ENCODE measurements at places on chromosomes 6 and 20. TPM values are rescaled to one million over a fixed set of nuclear protein-coding genes. Genes with fewer than 3 reads are reported as not detected.

GRCh38 chr6:122789182-122790027 is at the start of gene SMPDL3A:
Gene SMPDL3A (plus strand): TSS chr6:122789258. CDS start chr6:122789347, 89 bp downstream.
- peaks cover 52% of the 10 kb centered on the region for H3K27me3 ChIP-seq
- H3K4me3 ChIP-seq = peak within 1 kb of the TSS; percentile 75
- DNase-seq = peak; percentile 81
- no peaks in the 10 kb centered on the region for H3K36me3 ChIP-seq

- peak overlapping the region; percentile 82 for H3K27ac ChIP-seq
- H3K27me3 ChIP-seq = no peaks in the 10 kb centered on the region
- H3K4me1 ChIP-seq = peaks cover 13% of the 10 kb centered on the region
- H3K36me3 ChIP-seq = no peaks in the 10 kb centered on the region
- no peak overlapping the region for H3K4me3 ChIP-seq
Measured at GRCh38 chr20:57464642-57465211, 60.2 kb downstream of the CTCFL start.

The ENPP3 gene
- 0.48 TPM for total RNA-seq

GRCh38 chr20:63031251-63032014 is 24.7 kb upstream of the BHLHE23 start:
- peak overlapping the region; percentile 46 for H3K27ac ChIP-seq
- peaks cover 6% of the 10 kb centered on the region for H3K27me3 ChIP-seq
- no peaks in the 10 kb centered on the region for H3K36me3 ChIP-seq
- DNase-seq = no peak
- H3K4me3 ChIP-seq = no peak overlapping the region
- peaks cover 45% of the 10 kb centered on the region for H3K4me1 ChIP-seq

- H3K4me3 ChIP-seq = no peak overlapping the region
- H3K27me3 ChIP-seq = 0 out of 2 replicates have a peak, but pooled peaks cover 2% of the 10 kb centered on the region
- H3K36me3 ChIP-seq = peaks cover 46% of the 10 kb centered on the region
- no peak overlapping the region for H3K27ac ChIP-seq
- no peak for DNase-seq
Measured at GRCh38 chr6:79257381-79258205, 23.1 kb upstream of the HMGN3 start.

The HCK gene
- 1.4 TPM for total RNA-seq

DNA sequence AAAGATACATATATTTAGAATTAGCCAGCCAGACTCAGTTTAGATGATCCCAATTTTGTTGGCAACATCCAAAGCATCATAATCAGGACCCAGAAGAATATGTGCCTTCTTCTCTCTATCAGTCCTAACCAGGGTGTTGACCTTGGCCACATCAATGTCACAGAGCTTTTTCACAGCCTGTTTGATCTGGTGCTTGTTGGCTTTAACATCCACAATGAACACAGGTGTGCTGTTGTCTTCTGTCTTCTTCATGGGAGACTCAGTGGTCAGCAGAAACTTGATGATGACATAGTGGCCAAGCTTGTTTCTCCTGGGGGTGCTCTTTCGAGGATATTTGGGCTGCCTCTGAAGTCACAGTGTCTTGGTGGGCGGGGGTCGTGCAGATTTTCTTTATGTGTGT is 84.9 kb downstream of the MKKS start:
- peaks cover 3% of the 10 kb centered on the region for H3K36me3 ChIP-seq
- no peak for DNase-seq
- no peaks in the 10 kb centered on the region for H3K27me3 ChIP-seq
- no peak overlapping the region for H3K4me3 ChIP-seq

Measured in WTC11 (cell line).